T47D (cell line): ENCODE measurements at places on chromosomes 6 and 20.

DNA sequence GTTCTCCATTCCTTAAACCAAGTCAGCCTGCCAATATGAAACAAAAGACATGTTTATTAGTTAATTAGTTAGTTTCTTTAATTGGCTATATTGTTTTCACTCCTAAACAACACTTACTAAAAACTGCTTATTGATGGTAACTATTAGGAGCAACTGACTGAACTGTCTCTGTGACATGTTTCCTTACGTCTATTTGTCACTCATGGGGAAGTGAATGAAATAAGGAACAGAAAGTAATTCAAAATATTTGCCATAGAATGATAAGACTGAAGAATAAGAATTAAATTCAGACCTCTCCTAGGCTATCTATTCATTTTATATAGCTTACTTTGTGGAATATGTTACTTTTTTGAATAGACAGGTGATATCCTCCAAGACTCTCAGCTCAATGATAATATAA is 217.2 kb downstream of the LAMA2 start:
- no peak for DNase-seq

DNA sequence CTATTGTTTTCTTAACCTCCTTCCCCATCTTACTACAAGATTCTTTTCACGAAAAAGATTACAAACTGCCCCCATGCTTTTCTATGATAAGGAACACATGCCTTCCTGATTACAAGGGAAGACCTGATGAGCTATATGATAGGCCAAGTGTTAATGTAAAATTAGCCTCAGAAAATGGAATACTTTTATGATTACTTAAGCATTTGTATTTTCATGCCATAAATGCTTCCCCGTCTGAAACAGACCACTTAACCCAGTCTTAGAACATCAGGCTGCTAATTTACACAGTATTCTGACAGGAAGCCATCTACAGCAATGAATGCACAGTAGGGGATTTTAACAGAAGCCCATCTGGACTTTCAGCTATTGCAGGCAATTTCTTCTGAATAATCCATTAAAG is 274.9 kb downstream of the HAO1 start:
- no peak for DNase-seq

DNA sequence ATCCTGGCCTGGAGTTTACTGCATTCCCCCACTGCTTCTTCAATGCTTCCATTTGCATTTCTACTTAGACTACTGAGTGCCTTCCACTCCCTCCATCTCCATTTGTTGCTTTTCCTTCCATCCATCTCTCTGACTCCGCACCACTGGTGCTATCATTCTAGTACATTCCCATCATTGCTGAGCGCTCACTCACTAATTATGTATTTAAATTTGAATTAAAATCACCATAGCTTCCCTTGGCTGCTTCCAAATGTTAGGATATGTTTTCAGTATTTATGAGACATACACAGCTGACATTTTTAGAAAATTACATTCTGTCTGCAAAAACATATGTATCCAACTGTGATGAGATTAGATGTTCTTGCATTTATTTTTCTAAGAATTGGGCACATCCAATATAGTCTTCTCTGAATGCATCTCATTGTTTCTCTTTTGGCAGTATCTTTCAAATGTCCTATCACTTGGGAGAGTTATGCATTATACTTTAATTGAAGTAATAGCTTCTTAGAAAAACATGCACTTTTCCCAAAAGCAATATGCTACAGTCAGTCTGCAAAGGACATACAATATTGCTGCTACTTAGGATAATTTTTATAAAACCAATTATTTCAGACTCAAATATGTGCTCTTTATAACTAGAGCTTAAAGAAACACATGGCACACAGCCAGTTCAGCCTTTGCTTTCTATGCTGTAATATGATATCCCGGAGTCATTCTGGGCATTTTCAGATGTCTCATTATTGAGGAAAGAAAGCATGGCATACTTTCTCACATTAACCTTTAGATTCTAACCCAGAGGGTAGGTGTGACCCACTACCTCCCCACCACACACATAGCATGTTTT is 12.1 kb upstream of the COL21A1 start:
- peak; percentile 47 for DNase-seq

DNA sequence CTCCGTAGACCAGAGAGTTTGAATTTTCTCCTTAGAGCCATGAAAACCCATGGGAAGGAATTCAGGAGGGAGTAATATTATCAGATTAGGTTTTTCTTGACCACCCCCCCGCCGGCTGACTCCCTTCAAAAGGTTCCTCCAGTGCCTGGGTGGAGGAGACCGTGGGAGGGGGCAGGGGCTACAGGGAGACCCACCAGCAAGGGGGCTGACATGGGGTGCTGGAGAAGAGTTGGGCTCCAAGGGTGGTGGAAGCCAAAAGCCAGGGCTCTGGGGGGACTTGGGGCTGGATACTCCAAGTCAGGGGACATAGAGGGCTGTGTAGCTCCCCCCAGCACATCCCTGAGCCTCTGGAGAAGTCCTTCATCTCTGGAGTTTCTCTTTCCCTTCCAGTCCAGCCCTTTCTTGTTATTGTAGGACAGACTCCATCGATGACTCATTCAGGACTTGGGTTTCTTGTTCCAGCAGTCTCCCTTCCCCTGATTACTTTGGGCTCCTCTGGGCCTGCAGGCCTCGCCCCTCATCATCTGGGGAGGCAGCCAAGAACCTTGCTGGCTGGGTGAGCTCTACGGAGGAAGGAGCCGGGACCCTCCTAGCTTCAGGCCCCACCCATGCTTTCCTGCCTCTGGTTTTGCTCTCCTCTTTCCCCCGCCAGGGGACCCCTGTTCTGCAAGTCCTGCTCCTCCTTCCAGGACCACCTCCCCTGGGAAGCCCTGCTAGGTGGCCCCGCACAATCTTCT is 10.5 kb upstream of the KIAA1755 start:
- peak; percentile 43 for DNase-seq

DNA sequence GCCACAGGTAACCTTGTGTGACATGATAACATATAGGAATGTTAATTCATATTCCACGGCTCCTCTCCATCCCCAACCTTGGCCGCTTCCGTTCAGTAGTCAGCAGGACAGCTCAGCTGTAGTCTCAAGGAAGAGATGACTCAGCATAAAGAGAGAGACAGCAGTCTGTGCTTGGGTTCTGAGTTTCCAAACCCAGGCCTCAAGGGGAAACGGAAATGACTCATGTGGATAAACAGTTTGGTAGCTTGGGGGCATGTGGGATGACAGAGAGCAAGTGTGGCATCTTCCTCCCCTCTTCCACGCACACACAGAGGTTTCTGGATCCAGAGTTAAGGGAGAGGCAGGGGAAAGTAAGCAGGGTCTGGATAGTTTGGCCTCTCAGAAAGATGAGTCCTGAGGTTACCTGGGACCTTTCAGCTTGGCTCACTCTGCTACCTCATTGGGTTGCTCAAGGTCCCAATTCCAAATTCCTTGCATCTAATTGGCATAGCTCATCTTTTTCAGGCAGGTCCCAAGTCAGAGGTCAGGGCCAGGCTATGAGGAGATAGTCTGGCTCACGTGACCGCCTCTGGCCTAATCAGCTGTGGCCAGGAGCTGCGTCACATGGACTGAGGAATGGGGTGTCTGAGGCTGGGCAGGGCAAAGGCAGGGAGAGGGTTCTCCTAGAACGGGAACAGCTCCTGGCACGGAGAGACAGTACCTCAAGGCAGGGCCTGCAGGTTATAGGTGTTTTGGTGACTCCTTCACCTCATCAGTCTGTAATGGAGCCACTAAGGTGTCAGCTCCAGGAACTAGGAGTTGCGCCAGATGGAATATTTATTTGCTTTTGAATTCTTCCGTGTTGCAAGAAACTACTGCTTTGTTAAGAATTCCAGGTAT is 36.5 kb upstream of the MLN start:
- peak; percentile 86 for DNase-seq

DNA sequence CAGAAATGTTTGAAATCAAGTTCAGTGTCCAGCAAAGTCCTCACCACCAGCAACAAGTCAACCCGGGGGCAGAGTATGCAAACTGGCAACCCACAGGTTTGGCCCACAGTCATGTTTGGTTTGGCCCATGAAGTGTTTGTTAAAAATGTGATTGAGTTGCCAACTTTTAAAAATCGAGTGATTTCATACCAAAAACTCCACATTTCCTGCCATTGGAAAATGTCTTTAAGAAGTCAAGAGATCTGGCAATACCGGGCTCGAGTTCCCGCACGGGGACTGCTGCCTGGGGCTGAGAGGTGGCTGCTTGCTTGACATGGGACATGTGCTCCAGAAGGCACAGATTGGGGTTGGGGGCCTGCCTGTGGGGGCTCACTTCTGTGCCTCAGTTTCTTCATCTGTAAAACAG is 36.1 kb downstream of the PREX1 start:
- peak; percentile 74 for DNase-seq

GRCh38 chr6:26194816-26195375 is 107.7 kb downstream of the HFE start:
- DNase-seq: no peak

DNA sequence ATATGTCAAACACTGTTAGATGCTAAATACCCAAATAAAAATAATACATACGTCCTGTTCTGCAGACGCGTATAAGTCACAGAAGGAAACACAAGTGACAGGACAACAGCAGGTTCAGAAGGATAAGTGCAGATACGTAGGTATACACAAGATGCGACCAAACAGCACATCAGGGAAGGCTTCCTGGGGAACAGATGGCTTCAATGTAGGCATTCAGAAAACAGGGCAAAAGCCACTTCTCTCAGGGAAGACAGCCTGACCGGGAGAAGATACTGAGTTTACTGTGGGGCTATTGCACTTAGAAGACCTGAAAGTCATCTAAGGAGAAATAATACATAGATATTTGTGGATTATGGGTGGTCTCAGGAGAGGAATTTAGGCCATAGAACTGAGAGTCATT is 1.9 kb downstream of the HLA-DPA1 start:
- no peak for DNase-seq

GRCh38 chr6:134984821-134985220 is 34.9 kb upstream of the ALDH8A1 start:
- DNase-seq: no peak

GRCh38 chr20:57699395-57699794 is 10.4 kb downstream of the PMEPA1 start:
- no peak for DNase-seq

GRCh38 chr6:53811082-53811481 is 16.3 kb downstream of the LRRC1 start:
- DNase-seq: peak; percentile 41

GRCh38 chr20:19929012-19929360 is 88.2 kb upstream of the NAA20 start:
- no peak for DNase-seq

DNA sequence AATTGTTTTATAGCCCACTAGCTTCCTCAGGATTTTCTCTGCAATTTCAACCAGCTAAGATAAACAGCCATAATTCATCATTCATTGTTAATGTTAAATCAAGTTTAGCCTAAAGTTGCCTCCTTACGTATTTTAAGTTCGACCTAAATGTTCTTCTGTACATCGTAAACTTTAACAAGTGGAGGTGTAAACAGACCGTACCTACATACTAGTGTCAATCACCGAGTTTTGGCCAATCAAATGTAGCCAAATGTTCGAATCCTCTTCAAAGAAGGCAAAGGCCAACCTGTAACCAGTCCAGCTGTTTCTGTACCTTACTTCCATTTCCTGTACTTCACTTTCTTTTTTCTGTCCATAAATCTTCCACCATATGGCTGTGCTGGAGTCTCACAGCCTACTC is 13.5 kb downstream of the MBOAT1 start:
- no peak for DNase-seq

DNA sequence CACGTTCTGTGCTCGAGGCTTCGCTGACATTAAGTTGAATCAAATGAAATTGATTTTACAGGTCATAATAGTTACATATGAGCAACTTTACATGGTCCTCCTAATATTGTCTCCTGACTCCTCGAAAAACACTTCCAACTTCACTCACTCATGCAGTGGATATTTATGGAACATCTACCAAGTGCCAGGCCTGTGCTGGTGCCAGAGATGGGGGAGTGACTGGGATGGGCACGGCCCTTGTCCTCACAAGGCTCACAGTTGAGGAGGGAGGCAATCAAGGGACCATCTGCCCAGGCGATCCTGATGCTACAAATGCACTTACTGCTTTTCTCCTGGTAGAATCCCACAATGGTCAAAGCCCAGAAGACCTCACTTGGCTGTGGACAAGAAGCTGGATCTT is 426.4 kb downstream of the PREX1 start:
- no peak for DNase-seq

- DNase-seq: no peak
Measured at GRCh38 chr6:33144373-33144772, 47.9 kb downstream of the COL11A2 start.
